Parietal lobe (tissue), 2 donors: ENCODE measurements at places on chromosomes 5 and 9. TPM values are rescaled to one million over a fixed set of nuclear protein-coding genes. Genes with fewer than 3 reads are reported as not detected.

Gene CAVIN4
- 20.7 TPM for total RNA-seq

Gene FBXW11
- total RNA-seq = 123 TPM

Gene SLC25A48
- 0.31 TPM for total RNA-seq

Gene ZNF367
- total RNA-seq = 4.4 TPM

Gene KIF20A
- total RNA-seq = 6.3 TPM
